ENCODE measurements at places on chromosomes 4 and X.
A peak's percentile ranks its signal among the peaks of the same experiment; 100 is the strongest.

- peak; percentile 73 for DNase-seq
Observed at GRCh38 chr4:683982-684622, 4.8 kb downstream of the SLC49A3 start.

GRCh38 chrX:56564921-56565840, 1.8 kb downstream of the UBQLN2 start:
- no peak for DNase-seq

DNA sequence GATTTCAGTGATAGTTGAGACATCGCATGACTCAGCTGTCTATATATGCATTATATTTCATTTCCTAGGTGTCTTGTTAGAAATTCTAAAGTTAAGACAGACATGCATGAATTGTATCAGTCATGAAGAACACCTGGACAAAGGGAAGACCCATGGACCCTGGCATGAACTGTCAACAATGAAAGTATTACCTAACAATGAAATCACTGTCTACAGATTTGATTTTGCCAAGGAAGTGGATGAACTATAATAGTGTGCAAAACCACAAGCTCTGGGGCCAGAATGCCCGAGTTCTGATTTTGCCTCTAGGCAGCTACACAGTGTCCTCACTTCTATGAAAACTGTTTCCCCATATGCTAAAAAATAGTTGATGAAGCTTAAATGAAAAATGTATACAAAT, 386.1 kb downstream of the NLGN4X start:
- no peak for DNase-seq

DNA sequence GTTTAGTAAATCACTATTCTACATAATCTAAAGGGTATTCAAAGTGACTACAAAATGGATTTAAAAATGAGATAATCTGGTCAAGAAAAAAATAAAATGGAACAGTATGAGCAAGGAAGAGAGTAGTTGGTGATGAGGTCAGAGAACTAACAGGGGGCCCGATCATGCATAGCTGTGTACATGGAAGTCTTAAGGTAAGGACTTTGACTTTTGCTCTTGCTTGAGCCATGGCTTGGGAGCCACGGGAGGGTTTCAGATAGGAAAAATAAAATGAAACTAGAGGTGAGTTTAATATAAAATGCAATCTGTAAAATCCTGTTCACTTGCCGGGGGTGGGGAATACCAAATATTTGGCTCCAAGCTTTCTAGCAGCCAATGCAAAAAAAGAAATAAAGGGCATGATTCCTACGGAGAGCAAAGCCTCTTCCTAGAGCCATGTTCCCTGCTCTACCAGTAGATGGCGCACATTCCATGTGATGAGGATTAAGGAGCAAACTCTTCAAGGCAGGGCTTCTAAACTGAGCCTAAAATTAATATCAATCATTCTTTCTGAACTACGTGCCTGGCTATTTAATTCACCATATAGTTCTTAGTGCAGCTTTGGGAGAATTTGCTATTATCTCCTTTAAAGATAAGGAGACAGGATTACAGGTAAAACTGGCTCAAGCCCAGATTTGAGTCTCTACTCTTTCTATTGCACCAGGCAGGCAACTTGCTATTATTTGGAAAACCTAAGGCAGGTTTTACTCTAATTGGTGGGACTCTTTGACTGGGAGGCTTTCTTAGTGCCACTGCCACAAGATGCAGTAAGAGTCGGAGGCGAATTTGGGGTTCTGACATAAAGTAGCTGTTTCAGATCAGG, 6.8 kb upstream of the CLCN5 start:
- DNase-seq, result peak; percentile 53

- no peak for DNase-seq
Observed at GRCh38 chr4:23039818-23040217, 347.1 kb downstream of the GBA3 start.

GRCh38 chr4:151675411-151675971, 85.3 kb downstream of the GATB start:
- DNase-seq, result no peak

- no peak for DNase-seq
Observed at GRCh38 chr4:121510341-121510874, 129.6 kb upstream of the QRFPR start.

- DNase-seq, result no peak
Observed at GRCh38 chr4:158033416-158034120, 139.3 kb downstream of the GASK1B start.

- no peak for DNase-seq
Observed at GRCh38 chrX:112025753-112026152, 56.8 kb downstream of the TRPC5 start.

DNA sequence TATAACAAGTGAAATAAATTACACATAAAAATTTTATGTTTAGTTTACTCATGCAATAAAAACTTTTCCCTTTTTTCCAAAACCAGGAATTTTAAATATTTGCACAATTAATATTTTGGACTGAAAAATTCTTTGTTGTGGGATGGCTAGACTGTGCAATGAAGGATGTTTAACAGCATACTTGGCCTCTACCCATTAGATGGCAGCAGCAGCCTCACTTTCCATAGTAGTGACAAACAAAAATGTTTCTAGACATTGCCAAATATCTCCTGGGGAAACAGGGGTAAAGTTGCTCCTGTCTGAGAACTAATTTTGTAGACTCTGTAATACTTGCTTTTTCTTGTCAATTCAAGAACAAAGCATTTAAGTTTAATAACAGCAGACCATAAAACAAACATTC, 49.8 kb downstream of the SCLT1 start:
- no peak for DNase-seq

- DNase-seq, result no peak
Observed at GRCh38 chr4:105025263-105026017, 121.2 kb upstream of the TET2 start.

GRCh38 chr4:143404555-143404954, 67.9 kb downstream of the GAB1 start:
- no peak for DNase-seq

GRCh38 chr4:39464886-39465501, 6.1 kb downstream of the LIAS start:
- no peak for DNase-seq

DNA sequence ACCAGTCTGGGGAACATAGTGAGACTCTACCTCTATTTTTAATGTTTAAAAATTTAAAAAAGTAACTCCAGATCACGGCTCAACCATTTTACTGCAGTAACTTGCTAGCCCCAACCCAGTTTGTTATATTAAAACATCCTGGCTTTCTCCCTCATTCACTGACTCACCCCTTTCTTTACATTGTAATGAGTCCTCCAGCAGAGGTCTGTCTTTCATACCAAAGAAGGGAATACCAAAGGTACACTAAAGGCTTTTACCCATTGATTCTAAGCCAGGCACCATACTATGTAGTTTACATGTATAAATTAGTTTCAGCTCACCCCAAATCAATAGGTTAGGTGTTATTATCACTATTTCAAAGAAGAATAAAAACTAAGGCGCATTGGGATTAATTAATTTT, 286.9 kb downstream of the PACRGL start:
- DNase-seq, result no peak

DNA sequence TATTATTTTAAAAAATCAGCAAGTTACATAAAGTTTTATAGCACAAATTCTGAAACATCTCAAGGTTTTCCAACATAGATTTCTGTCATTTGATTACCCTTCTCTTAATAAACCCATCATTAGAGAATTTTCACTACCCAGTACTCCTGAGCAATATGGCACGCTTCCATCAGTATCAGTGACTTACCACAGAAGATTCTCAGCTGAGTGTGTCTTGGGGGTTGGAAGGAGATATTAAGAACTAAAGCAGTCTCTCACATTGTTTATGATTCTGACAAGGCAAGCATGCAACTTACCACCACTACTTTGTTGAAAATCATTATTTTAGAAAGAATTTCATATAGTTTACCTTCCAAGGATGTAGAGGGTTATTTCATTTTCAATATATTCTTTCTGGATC, 67.7 kb downstream of the INPP4B start:
- no peak for DNase-seq

GRCh38 chr4:157996061-157997028, 176.5 kb downstream of the GASK1B start:
- DNase-seq, result no peak
